ENCODE measurements at places on chromosomes 3 and 15.

DNA sequence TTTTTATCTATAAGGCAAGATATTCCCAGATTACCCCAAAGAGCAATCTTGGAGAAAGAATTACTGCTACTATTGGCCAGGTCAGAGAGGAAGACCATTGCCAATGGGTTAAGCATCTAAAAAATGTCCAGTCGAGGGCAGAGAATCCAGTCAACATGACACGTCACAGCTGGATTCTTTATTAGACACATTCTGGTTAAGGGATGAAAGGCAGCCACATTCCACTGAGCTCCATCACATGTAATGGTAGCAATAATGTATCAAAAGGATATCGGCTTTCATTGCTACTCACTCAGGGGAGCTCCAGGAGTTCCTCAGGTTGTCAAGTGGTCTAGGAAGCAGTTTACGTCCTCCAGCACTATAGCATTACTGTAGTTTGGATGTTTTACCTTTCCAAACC, 421.1 kb downstream of the PLOD2 start:
- no peak for DNase-seq

- DNase-seq: peak; percentile 73
These were observed 520 bp downstream of the SLC26A6 start for GRCh38 chr3:48634661-48635221.

GRCh38 chr3:112132975-112133448, at the start of gene GCSAM:
Gene GCSAM (minus strand): TSS chr3:112133248. CDS start chr3:112133120, 128 bp downstream.
- no peak for DNase-seq

- no peak for DNase-seq
These were observed 448.6 kb downstream of the ERC2 start for GRCh38 chr3:56019490-56020146.

- no peak for DNase-seq
These were observed 5.7 kb downstream of the SUCLG2 start for GRCh38 chr3:67648701-67649100.

- no peak for DNase-seq
These were observed 62.3 kb downstream of the APBA2 start for GRCh38 chr15:28948036-28948435.

- DNase-seq: no peak
These were observed 16.8 kb downstream of the LPP start for GRCh38 chr3:188170461-188171459.

- no peak for DNase-seq
These were observed 71.4 kb downstream of the MECOM start for GRCh38 chr3:169591983-169592644.

DNA sequence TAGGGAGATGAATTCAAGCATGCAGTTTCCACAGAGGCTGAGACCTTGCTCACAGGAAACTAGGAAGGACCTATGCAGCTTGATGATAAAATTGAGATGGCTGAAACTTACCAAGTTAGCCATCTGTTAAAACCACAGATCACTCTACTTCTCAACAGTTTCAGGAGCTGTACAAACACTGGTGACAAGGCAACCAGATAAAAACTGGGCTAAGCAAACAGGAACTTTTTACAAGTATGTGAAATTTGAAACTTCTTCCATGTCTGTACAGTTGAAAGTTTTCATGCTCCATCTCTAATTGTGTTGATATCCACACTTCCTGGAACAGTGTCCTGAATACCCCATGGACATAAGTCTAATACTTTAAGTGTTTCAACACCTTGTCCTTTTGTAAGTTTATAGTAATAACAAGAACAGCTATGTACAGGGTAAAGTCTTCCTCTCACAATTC, 78.2 kb downstream of the FAIM start:
- DNase-seq: peak; percentile 60

DNA sequence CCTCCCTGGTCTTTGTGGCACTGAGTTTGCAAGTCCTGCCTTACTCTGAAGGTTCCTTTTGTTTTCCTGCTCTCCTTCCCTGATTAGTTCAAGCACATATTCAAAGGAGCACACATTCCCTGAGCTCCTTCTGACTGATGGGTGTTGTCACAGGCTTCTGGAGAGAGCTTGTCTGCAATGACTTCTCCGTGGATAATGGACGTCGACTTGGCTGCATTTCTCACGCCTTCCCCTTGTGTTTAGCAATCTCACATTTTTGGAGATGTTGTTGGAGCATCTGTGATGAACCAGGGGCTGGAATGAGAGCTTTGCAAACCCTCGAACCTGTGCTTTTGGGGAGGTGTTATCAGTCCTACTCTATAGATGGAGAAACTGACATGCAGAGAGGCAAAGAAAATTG, 375.4 kb upstream of the PROK2 start:
- DNase-seq: no peak

DNA sequence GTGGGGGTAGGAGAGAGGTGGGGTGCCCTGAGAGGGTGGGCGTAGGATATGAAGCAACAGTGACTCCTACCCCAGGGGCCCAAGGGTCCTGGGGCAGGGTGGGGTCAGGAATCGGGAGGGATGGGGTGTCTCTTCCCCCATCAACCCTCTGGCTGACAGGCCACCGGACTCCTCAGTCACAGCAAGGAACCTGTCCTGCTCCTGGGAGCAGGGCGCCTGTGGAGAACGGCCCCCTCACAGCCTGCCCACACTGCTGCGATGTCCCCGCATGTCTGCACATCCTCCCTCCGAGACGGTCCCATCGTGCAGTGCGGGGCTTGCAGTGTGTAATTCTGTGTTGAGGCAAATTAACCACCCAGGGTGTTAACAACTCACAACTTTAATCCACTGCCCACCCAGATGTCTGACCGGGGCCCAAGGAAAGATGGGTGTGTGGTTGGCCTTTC, 2.7 kb downstream of the TM4SF19 start:
- DNase-seq: no peak

GRCh38 chr3:81863756-81864155, 102.3 kb upstream of the GBE1 start:
- DNase-seq: no peak

- no peak for DNase-seq
These were observed 44.5 kb downstream of the CMTM7 start for GRCh38 chr3:32435911-32436815.

DNA sequence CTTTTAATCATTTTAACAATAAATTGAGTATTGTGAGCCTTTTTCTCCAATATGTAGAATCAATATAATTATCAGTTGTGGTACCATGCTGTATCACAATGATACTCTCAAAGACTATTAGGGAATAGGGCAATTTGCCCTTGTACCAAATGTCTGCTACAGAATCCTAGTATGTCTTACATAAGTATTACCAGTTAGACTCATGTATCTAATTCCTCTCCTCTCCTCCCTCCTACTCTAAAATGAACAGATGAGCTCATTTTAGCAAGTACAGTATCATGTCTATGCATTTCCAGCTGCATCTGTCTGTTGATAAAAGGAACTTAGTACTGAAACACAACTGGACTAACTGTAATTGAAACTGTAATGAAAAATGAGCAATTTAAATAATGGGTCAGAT, 124.3 kb upstream of the ATP11B start:
- DNase-seq: no peak

- no peak for DNase-seq
These were observed 711 bp downstream of the XXYLT1 start for GRCh38 chr3:195270079-195270816.

- no peak for DNase-seq
These were observed 338.9 kb upstream of the GBE1 start for GRCh38 chr3:82100378-82100777.

DNA sequence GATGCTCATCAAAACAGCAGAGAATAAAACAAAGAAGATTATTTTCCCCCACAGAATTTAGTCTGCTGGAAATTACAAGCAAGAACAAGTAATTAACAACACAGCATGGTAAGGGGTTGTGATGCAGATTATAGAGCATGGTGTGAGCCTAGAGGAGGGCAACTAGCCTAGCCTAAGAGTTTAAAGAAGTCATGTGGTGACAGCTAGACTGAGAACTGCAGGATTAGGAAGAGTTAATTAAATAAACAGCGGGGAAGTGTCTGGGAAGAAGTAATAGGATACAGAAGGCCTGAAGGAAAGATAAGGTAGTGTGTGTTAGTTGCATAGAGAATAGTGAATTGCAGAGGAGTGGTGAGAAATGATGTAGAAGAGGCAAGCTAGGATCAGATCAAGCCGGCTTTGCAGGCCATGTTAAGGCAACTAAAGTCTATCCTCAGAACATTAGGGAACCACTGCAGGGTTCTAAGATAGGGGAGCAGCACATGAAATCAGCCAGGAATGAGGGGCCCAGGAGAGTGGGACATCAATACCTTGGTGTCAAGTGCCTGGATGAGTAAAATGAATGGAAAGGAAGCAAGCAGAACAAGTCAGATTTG, 11.9 kb upstream of the PKM start:
- no peak for DNase-seq

DNA sequence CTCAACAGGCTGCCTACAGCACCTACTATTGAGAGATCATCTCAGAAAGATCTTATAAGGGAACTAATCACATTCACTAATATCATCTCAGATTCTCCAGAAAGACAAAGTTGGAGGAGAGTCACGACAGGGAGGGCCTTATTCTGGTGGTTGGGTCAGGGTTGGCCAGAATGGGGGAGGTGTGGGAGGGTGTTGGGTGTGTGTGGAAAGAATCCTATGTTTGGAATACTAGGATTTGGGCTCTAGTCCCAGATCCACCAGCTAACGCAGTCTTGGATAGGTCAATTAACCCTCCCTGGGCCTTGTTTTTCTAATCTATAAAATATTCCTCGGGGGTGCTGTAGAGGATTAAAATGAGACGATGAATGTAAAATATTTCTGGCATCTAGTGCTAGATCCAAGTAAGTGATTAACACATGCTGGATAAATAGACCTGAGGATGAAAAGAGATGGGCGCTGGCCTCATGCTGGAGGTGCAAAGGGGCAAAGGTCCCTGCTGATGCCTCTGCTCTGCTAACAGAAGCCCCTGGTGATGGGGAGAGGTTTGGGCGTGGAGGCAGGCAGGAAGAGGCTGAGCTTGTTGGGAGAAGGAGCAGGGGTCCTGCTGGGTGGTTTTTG, 67.6 kb upstream of the ETV5 start:
- DNase-seq: no peak

GRCh38 chr3:36846406-36846805, 82.1 kb upstream of the DCLK3 start:
- no peak for DNase-seq

- DNase-seq: no peak
These were observed 324.8 kb upstream of the CTDSPL start for GRCh38 chr3:37536840-37537239.

DNA sequence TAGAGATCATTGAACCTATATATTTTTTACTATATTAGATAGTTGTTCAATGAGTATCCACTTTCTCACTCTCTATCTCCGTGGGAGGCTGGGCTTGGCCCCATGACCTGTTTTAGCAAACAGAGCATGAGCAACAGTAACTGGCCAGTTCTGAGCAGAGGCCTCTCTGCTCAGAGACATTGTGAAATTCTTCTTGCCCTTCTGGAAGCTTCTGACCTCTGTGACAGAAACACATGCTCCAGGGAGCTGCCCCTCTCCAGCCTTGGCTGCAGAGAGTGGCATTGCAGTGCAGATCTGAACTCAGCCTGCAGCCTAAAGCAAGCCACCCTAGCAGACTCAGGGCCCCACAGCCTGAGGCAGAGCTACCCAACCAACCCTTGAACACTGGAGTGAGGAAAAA, 20.5 kb downstream of the FAM240A start:
- DNase-seq: no peak

- no peak for DNase-seq
These were observed 17.0 kb downstream of the CX3CR1 start for GRCh38 chr3:39262846-39263245.

DNA sequence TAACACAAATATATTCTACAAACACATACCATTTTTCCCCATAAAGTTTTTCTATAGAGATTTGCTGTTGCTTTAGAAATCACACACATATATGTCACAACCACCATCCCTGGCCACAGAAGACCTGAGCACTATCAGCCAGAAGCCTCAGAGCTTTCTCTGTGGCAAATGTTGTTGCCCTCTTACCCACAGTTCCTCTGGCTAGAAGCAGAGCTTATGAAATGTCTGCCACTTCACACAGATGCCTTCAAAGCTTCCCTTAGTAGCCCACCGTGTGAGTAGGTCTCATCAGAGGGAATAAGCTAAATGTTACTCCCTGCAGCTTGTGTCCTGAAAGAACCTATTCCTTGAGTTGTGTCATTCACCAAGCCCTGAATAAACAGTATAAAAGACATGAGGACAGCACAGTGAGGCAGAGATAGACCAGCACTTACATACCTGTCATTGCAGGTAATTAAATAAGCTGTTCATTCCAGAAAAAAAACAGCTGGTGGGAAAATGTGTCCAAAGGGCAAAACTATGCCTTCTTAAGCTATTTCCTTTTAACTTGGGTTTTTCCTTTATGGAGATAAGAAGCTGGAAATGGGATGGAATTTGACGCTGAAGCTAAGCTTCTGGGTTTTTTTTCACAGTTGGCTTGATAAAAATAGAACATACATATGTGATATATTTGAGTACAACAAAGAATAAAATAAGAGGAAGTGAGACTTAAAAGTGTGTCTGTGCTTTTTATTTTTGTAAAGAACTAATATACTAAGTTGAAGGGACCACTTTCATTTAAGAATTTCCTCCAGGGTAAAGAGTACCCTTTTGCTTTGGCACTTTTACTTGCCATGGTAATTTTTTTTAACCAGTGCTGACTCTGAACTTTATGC, 391.4 kb downstream of the KCNH8 start:
- no peak for DNase-seq

DNA sequence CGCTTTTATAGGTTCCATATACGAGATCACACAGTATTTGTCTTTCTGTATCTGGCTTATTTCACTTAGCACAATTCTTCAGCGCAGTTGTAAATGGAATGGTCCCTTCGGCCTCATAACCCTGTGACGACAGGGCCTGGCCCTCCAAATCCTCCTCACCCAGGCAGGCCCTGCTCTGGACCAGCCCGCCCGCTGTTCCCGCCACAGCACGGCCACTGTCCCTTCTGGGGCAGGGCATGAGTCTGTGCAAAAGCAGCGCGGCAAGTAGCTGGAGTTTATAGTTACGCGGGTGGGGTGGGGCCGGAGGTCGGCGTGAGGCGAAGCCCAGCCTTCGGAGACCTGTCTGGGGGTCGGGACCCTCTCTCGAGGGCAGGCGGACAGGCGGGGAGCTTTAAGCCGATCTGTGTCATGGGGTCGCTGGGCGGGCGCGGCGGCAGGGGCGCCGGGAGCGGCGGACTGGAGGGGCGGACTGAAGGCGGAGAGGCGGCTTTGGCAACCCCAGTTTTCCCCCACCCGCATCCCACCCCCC, 543 bp downstream of the ARPIN start:
- no peak for DNase-seq

DNA sequence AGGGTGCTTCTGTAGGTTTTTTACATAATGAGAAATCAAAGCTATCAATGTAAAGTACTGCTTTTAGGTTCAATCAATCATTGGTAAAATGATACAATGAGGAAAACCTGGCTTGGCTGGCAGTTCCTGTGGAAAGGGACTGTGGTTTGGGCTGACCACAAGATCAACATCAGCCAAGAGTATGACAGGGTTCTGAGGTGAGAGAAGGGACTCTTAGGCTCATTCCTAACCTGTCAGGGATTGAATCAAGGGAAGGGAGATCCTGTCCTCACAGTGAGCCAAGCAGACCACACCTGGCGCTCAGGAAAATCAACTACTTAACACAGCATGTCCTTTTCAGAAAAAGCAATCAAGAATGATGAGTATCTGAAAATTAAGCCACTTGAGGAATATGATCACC, 111.1 kb downstream of the MAGI1 start:
- no peak for DNase-seq

- DNase-seq: no peak
These were observed 394.0 kb upstream of the CDIN1 start for GRCh38 chr15:36185438-36185837.
